ENCODE measurements at places on chromosomes 12 and 14.
A peak's percentile ranks its signal among the peaks of the same experiment; 100 is the strongest.

- no peak for DNase-seq
Observed at GRCh38 chr12:92074889-92075288, 70.8 kb downstream of the BTG1 start.

- no peak for DNase-seq
Observed at GRCh38 chr14:70192915-70193314, 4.2 kb upstream of the SLC8A3 start.

DNA sequence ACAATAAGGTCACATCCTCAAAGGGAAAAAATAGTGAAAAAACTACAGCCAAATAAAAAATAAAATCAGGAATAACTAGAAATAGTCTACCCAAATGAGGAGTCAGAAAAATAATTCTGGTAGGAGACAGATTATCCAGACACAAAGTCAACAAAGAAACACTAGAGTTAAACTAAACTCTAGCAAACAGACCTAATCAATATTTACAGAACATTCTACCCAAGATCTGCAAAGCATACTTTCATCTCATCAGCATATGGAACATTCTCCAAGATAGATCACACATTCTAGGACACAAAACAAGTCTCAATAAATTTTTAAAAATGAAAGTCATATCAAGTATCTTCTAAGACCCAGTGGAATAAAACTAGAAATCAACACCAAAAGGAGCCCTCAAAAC, 20.4 kb upstream of the TSPAN8 start:
- no peak for DNase-seq

- DNase-seq, result no peak
Observed at GRCh38 chr14:95507174-95507573, 9.3 kb downstream of the SYNE3 start.

- DNase-seq, result no peak
Observed at GRCh38 chr14:81392976-81393643, 7.0 kb downstream of the STON2 start.

DNA sequence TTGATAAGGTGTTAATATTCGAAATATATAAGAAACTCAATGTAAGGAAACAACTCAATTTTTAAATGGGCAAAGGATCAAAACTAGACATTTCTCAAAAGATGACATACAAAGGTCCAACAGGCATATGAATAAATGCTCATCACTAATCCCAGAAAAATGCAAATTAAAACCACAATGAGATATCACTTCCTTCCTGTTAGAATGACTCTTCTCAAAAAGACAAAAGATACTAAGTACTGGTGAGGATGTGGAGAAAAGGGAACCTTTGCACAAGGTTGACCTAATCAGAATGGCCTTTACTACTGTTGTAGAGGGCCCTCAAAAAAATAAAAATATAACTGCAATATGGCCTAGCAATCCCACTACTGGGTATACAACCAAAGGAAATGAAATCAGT, 383.4 kb downstream of the KCNH5 start:
- no peak for DNase-seq

- no peak for DNase-seq
Observed at GRCh38 chr14:105711841-105712460, 185.6 kb downstream of the TMEM121 start.

GRCh38 chr12:8559676-8560075, 19.0 kb upstream of the CLEC4E start:
- no peak for DNase-seq

DNA sequence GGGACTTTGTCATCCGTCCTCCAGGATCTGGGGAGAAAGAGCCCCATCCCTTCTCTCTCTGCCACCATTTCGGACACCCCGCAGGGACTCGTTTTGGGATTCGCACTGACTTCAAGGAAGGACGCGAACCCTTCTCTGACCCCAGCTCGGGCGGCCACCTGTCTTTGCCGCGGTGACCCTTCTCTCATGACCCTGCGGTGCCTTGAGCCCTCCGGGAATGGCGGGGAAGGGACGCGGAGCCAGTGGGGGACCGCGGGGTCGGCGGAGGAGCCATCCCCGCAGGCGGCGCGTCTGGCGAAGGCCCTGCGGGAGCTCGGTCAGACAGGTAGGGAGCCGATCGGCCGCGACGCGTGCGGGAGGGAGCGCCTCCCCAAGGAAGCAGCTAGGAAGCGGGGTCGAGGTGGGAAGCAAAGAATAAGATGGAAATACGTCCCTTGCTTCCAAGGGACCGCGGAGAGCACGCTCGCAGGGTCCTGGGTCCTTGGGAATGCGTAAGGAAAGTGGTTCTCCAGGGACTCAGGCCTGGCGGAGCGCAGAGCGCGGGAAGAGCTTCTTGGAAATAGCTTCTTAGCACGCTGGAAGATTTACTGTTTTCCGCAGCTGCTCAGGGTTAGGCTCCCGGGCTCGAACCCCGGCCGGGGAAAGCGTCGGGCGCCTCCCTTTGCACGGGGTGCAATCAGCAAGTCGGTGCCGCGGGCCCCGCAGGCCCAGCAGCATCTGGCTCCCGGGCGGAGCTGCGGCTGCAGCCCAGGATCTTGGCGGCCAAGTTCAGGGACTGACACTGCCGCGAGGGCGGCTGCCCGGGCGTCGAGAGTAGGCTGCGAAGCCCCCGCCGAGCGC, 457 bp downstream of the SOCS2 start:
- DNase-seq, result peak; percentile 52

DNA sequence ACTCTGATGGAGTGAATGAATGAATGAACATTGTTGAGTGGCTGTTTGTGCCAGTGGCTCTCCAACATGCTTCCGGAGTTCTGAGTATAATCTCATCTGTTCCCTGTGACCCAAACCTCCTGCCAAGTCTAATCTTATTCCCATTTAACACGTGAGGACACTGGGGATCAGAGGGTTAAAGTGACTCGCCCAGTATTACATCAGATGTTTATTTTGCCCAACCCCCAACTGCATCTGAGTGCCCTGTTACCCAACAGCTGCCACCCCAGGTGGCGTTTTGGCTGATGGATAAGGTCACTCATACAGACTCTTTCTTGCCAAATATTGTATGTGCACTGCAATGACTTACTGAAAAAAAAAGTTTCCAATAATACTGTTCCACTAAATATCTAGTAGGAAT, 210.9 kb downstream of the EXOC5 start:
- DNase-seq, result no peak

GRCh38 chr14:99946652-99947489, 118.4 kb upstream of the EVL start:
- peak; percentile 69 for DNase-seq

GRCh38 chr12:73947326-73948026, 590.2 kb upstream of the ATXN7L3B start:
- no peak for DNase-seq

GRCh38 chr12:118068445-118068844, 7.5 kb upstream of the WSB2 start:
- DNase-seq, result no peak

GRCh38 chr14:96903444-96904023, 106.4 kb downstream of the VRK1 start:
- DNase-seq, result no peak

DNA sequence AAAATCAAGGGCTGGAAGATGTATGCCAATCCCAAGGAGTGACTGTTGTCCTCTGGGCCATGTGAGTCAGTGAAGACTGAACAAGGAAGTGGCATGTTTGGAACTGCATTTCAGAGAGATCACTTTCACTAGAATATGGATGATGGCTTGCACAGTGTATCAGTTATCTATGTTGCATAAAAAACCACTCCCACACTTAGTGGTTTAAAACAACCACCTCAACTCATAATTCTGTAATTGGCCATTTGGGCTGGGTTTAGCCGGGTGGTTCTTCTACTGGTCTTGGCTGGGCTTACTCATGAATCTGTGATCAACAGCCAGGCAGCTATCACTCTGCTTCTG, 15.4 kb downstream of the BDKRB1 start:
- DNase-seq, result no peak

GRCh38 chr12:68984796-68985573, 52.0 kb upstream of the CPM start:
- DNase-seq, result no peak

DNA sequence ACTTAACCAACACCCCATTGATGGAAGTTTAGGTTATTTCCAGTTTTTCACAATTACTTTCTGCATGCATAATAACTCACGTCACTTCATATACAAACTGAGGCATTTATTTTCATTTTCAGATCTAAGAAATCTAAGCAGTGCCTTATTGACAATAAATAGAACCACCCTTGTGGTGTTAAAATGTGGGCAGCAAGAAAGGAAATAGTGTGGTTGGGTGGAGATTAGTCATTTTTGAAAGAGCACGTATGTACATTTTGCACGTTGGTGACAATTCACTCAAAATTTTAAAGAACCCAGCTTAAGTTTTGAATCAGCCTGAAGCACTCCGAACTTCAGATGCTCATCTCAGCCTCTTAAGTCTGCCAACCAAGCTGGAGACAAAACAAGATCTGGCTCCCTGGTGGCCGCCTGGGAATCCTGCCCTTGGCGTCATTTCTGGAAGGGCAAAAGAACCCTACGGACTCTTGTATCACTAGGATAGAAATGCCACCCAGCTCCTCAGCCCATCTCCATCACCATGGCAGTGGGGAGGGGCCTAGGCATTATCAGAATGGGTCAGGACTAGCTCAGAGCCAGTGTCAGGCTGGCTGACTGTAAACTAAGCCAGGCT, 89.5 kb upstream of the BCL2L14 start:
- DNase-seq, result peak; percentile 53

DNA sequence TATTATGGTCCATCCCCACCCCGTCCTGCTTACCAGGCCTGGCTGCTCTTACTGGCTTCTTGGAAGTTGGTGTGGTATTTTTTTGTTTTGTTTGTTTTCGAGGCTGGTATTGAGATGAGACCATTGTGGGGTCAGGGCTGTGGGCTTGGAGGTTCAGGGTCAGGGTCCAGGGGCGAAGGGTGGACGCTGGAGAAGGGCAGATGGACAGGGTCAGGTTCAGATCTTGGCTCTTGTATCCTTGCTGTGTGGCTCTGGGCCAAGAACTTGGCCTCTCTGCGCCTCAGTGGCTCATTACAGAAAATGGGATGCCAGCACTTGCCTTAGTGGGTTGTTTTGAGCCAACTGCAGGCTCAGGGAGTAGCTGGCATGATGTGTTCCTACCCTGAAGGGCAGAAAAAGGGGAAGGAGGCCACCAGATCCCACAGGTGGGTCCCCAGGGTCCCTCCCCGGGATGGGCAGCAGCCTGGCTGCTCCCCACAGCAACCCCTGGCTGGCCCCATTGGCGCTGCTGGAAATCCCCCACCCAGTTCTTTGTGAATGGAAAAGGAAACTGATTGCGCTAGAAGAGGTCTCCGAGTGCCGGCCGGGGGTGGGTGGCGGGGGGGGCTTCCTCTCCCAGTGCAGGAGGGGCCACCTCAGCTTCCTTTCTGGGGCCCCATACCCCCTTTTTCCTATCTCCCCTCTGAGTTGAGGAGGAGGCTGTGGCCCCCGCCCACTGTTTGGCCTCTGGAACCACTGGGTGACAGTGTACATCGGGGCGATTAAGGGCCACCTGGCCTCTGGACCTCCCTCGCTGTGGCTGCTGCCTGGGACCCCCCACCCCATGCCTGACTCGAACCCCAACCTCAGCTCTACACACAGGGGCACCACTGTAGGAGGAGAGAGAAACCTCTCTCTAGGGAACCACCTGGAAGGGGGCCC, 25.0 kb downstream of the SH2B3 start:
- DNase-seq, result peak; percentile 59

DNA sequence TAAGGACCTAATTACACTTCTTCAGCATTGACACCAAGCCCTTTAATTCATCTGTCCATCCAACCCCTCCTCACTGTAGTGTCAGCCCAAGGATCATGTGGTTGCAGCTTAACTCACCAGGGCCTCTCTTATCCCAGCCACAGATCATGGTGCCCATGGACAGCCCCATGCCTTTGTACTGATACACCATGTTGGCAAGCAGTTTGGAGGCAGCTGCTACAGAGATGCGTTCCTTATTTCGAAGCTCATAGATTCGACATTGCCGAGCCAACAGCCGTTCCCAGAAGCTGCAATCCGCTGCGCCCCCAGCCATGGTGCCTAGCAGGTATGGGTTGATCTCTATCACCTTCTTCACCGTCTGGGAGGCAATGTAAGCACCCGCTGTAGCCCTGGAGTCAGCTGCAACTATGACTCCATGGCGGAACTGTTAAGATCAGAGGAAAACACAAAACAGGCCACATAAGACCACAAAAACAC, 1.4 kb downstream of the PSMB5 start:
- no peak for DNase-seq

DNA sequence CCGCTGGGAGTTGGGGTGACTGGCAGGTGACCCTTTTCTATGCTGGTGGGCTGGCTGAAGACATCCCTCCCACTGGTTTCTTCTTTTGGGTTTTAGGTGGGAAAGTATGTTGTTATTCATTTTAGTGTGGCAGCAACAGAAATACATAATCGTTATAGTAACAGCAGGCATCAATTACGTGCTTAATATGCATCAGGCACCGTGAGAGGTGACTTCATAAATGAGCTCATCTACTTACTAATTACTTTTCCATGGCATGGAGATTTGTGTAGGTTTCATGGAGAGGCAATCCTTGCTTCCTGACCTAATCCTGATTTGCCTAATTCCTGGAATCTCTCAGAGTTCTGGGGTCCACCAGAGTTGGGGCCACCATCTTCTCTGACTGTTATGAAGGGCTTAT, 13.4 kb upstream of the CELA1 start:
- no peak for DNase-seq

- DNase-seq, result no peak
Observed at GRCh38 chr12:45687081-45688015, 42.2 kb upstream of the ARID2 start.

GRCh38 chr14:104316121-104316722, 177.8 kb downstream of the KIF26A start:
- DNase-seq, result no peak

DNA sequence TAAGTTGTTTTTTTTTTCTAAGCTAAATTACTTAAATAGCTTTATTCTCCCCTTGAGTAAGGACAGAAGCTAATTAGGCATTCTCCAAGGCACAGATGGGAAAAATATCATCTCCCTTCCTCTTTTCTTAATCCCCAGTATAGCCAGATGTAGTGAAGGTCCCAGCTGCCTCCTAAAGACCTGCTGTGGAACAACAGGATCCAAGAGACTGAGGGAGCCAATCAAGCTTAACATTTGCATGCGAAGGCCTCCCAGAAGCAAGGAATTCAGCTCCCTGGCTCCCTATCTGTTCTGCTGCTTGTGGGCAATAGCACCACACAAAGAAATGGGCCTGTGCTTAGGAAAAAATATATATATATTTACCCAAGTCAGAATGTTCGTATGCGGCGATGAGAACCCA, 255.2 kb downstream of the SYT1 start:
- no peak for DNase-seq

DNA sequence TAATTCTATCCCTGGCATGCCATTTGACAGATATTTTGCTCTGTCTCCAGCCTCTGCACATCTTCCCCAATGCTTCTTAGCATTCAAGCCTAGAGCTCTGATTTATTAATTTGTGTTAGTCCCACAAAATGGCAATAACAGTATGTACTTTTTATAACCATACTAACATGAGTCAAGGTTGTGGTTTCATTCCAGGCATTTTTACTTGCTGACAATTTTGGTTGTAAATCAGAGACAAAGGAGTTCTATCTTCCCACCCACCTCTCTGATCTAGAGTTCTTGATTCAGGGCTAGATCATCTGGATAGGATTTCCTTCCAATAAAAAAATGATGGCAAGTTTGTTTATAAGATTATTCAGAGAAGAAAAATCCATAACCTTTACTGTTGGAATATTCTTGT, 18.5 kb upstream of the CISTR start:
- DNase-seq, result no peak
